ENCODE measurements at places on chromosomes 5 and 9. TPM values are rescaled to one million over a fixed set of nuclear protein-coding genes. Genes with fewer than 3 reads are reported as not detected.

Gene BNC2
- 6.5 TPM for total RNA-seq

Gene FGFR4
- total RNA-seq, result 3.3 TPM

Gene ARL14EPL
- total RNA-seq, result under 0.01 TPM

Gene LRRC70
- total RNA-seq, result 27.7 TPM

Gene MYMK
- total RNA-seq, result not detected

Gene CDC37L1
- 9.7 TPM for total RNA-seq

Gene ANKRD18A
- total RNA-seq, result under 0.01 TPM

Gene TRAF1
- total RNA-seq, result 3.8 TPM

Gene LIX1
- not detected for total RNA-seq

Gene SCGB3A2
- total RNA-seq, result not detected

Gene WDR31
- 0.46 TPM for total RNA-seq

Gene DBH
- not detected for total RNA-seq

Gene ADRB2
- total RNA-seq, result 0.97 TPM

Gene PCA3
- total RNA-seq, result under 0.01 TPM

Data from epithelial cell of umbilical artery (primary cell).